ENCODE measurements at places on chromosomes 6 and 20. TPM values are rescaled to one million over a fixed set of nuclear protein-coding genes. Genes with fewer than 3 reads are reported as not detected.

PCED1A gene
- total RNA-seq: 19.8 TPM

DNA sequence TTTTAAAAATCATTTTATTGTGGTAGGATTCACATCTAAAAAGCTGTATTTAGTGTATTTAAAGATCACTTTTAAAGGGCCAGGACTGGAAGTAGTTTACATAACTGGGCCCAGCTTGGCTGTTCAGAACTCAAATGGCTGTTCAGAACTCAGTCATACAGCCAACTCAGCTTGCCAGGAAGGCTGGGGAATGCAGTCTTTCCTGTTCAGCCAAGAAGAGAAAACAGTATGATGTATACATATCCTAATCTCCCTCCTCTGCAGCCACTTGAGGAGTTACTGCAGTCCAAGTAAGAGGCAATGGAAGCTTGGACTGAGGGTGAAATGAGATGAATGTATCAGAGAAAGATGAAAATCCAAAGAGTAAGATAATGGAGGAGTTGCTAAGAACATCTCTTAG, 24.6 kb downstream of the DSTN start:
- peak; percentile 87 for DNase-seq

GRCh38 chr20:46946796-46947195, 52.2 kb downstream of the EYA2 start:
- DNase-seq: no peak

DNA sequence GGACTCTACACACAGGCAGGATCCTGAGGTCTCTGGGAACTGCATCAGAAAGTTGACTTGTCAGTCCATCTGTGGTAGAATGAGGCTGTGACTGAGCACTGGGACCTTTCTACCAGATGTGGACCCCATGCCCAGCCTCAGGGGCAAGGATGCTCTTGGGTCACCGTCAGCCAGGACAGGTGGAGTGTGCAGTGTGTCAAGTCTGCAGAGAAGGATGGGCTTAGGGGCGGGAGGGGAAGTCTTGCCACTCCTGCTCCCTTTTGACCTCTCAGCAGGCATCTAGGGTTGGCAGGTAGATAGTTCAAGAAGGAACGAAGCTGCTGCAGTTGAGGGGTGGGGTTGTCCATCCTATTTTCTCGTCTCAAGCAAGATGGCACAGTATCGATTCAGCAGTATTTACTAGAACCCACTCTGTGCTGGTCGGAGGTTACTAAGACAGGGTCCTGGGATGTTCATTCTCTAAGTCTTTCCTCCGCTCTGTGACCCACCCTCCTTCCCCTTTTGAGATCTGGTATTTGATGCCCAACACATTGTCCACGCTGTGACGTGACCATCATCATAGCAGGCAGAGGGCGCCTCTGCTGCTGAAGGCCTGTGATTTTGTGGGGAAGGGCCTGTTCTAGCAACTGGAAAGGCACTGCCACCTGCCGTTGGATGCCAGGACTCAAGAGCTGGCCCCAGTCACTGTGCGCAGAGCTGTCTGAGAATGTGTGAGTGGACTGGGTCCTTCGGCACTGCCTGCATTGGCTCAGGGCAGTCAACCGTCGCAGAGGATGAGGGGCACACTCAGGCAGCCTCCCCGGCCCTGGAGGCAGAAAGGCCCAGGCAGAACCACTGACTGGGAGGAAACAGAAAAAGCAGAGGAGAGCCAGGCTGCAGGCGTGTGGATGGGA, 23.2 kb downstream of the RBCK1 start:
- DNase-seq: peak; percentile 94

Data from dermis blood vessel endothelial cell (primary cell).